GM13976 (cell line): ENCODE measurements at places on chromosomes 13 and 19.

DNA sequence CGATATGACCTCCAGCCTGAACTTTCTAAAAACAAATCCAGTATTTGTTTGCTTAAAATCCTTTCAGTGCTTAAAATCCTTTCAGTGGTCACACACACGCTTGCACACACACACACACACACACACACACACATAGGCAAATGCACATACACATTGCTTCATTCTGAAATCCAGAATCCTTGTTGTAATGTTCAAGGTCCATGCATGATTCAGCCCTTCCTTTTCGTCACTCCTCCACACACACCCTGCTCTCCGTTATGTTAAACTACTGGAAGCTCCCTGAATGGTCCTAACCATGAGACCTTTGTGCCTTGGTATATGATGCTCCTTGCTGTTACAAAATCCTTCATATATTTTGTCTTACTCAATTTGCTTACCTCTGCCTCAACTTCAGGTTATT lies 44.9 kb downstream of the SERTM1 start:
- no peak for DNase-seq

DNA sequence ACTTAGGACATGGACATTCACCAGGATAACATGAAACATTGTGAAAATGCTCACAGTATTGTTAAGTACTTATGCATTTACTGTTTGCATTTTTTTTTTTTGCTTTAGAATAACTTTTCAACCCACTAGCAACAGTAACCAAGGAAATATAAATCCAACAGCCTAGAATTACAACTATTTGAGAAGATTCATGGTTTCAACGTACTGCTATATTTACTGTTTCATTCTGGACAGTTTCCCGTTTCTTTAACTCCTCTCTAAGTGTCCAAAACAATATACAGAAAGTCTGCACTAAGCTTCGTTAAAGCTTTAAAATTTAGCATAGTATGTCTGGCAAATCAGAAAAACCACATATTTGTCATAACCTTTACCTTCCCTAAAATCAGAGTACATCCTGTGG lies 2.7 kb downstream of the SMAD9 start:
- DNase-seq: no peak

GRCh38 chr13:86324191-86324590 lies 525.0 kb upstream of the SLITRK6 start:
- no peak for DNase-seq

DNA sequence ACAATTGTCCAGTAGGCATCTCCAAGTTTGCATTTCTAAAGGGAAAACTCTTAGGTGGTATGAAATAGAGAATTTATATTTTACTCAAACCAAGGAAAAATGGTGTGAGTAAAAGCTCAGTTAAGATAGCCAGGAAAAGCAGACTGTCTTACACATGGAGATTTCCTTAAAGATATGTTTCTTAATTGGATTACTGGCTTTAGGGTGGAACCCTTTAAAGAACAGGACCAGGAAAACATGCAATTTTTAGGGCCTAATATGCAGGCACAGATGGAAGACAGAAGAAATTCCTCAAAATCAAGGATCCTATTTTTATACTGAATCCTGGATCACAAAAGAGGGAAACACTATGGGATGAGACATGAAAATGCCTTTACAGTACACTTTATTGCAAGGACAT lies 100.3 kb upstream of the PCDH17 start:
- no peak for DNase-seq

DNA sequence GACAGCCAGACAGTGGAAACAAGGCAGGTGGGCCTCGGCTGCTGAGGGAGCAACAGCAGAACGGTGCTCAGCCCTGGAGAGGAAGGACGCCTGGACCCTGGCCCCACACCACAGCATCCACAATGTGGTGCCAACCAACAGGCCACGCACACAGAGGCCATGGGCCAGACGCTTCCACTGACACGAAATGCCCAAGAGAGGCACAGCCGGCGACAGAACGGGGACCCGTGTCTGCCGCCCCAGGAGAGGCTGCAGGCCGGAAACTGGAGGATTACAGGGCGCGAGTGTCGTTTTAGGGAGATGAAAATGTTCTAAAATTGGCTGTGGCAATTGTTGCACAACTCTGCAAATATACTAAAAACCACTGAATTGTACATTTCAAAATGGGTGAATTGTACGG lies 69.7 kb downstream of the RASA3 start:
- no peak for DNase-seq

- peak; percentile 74 for DNase-seq
Measured at GRCh38 chr19:12946092-12946721, 545 bp downstream of the RAD23A start.

- no peak for DNase-seq
Measured at GRCh38 chr19:1290703-1291651, 5.3 kb downstream of the EFNA2 start.

- no peak for DNase-seq
Measured at GRCh38 chr13:38947054-38947453, 43.6 kb downstream of the STOML3 start.

DNA sequence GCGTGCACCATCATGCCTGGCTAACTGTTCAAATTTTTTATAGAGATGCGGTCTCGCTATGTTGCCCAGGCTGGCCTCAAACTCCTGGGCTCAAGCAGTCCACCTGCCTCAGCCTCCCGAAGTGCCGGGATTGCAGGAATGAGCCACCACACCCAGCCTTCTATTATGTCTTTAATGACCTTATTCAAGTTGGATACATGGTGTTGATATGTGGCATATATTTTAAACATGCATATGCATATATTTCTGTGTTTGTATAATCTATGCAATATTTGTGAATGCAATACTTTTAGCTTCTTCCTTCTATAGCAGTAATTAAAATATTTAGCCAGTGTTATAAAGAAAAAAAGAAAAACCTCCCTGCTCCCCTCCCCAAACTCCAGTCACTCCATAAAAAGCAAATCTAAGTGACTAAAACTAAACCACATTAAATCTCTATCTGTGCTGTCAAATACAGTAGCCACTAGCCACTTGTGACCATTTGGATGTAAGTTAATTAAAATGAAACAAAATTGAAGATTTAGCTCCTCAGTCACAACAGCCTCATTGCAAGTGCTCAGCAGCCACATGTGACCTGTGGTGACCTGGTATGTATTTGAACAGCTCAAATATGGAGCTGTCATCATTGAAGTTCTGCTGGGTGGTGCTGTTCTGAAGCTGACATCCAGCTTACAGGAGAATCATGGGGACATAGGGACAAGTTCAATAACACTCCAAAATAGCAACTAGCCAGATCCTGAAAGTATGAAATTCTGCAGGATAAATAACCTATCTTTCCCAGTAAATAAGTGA lies 27.4 kb downstream of the FCGBP start:
- DNase-seq: no peak

- DNase-seq: no peak
Measured at GRCh38 chr13:21971662-21972621, 301.1 kb downstream of the FGF9 start.

DNA sequence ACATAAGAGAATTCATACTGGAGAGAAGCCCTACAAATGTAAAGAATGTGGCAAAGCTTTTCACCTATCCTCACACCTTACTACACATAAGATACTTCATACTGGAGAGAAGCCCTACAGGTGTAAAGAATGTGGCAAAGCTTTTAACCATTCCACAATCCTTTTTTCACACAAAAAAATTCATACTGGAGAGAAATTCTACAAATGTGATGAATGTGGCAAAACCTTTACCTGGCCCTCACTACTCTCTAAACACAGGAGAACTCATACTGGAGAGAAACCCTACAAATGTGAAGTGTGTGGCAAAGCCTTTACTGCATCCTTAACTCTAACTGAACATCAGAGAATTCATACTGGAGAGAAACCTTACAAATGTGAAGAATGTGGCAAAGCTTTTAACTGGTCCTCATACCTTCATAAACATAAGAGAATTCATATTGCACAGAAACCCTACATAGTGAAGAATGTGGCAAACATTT lies 14.0 kb upstream of the ZNF506 start:
- DNase-seq: no peak

GRCh38 chr19:21463449-21464105 lies 41.8 kb upstream of the ZNF429 start:
- DNase-seq: peak; percentile 33

GRCh38 chr19:8697671-8698432 lies 743 bp downstream of the ACTL9 start:
- DNase-seq: no peak

- no peak for DNase-seq
Measured at GRCh38 chr13:98220271-98220791, 43.3 kb upstream of the RNF113B start.

DNA sequence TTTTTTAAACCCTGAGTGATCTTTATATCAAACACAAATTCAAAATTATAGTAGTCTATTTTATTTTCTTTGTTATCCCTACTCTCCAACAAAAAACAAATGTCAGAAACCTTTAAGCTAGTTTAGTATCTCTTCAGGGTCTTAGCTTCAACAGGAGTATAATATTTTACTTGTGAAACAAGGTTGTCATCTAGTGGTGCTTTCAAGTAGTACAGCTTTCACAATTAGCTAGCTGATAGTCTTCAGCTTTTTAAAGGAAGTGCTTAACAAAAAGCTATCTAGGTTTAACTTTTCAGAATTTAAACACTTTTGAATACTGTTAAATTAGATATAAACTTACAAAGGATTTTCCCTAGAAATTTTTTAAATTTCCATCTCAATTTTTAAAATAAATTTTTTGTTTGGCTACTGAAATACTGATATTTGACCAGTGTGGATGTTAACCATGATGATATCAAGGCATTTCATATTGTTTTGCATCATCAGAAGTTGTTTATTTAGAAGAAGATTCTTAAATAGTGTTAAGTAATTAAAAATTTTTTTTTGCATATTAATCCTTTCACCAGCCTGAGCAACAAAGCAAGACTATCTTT lies 34.2 kb downstream of the TDRD3 start:
- no peak for DNase-seq

- no peak for DNase-seq
Measured at GRCh38 chr13:96746886-96747285, 247.4 kb downstream of the OXGR1 start.

DNA sequence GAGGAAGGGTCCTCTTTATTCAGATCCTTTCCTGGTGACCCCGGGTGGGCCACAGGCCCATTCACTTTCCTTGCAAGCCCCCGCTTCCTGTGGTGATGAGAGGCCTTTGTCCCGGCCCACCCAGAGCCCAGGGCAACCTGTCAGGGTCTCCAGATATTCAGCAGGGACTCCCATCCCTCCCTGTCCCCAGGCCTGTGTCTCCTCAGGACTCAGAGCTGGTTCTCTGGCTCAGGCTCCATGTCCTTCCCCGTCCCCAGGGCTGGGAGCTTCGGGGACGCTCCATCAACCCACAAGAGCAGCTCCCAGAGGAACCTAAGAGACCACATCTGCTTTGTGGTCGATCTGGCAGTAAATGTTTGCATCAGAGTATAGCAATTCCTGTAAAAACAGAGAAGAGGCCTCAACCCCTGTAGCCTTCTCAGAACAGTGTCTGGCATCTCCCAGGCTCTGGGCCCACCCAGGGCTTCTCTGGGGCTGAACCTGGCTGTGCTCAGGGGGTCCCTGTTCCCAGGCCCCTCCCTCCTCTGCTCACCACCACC lies 7.8 kb downstream of the CEACAM4 start:
- DNase-seq: no peak

DNA sequence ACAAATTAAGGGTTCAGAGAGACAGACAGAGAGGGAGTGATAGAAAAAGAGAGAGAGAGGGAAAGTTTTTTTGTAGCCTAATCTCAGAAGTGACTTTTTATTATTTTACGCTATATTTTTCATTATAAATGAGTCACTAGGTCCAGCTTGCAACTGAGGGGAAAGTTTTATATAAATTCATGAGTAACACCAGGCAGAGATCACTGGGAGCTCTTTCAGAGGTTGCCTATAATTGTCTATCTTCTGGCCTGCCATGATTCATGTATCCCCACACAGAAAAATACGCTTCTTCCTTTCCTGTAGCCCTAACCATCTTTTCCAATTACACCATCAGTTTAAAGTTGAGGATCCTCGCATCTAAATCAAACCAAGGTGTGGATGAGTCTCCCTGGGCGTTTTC lies 467.9 kb downstream of the SLITRK1 start:
- no peak for DNase-seq

DNA sequence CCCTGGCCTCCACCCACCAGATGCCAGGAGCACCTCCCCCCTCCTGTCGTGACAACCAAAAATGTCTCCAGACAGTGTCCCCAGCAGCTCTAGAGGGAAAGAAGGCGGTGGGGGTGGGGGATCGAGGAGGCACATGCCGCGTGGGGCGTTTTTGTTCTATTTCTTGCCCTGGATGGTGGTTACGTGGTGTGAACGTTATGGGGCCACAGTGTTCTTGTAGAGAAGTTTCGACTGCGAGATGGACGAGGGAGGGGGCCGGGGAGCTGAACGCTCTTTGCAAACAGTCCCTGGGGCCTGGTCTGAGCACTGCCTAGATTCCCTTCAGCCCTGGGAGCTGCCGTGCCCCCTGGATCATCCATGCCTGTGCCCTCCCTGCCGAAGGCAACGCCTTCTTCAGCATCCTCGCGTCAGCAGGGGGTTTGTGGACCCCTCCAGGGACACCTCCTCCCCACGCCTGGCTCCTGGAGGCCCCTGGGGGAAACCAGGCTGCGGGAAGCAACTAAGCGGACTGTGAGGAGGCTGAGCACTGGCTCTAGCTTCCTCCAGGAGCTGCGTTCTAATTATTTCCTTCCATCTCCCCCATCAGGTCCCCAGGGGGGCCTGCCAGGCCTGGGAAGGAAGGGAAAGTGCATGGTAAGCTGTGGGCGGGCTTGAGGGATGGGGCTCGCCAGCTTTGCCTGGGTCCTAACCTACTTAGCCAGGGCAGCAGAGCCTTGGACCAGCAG lies 131.5 kb downstream of the IER2 start:
- DNase-seq: peak; percentile 53

GRCh38 chr19:28619816-28620429 lies 593.0 kb downstream of the UQCRFS1 start:
- DNase-seq: no peak

- no peak for DNase-seq
Measured at GRCh38 chr19:615619-616018, 17.7 kb downstream of the POLRMT start.

DNA sequence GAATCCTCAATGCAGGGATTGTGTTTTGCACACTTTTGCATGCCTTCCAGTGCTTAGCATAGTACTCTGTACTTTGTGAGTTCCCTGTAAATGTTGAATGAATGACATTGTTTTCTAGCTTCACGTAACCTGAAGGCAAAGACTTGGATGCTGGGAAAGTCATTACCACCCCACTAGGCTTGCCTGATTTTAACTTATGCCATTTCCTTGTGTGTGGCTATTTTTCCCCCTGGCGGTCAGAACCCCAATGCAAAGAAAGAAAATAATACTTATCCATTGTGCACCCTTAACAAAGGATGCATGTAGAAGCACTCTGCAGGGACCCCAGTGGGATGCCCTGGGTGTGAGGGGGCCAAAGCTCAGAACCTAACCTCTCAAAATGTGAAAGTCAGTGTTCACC lies 1.2 kb upstream of the ENOX1 start:
- peak; percentile 29 for DNase-seq

DNA sequence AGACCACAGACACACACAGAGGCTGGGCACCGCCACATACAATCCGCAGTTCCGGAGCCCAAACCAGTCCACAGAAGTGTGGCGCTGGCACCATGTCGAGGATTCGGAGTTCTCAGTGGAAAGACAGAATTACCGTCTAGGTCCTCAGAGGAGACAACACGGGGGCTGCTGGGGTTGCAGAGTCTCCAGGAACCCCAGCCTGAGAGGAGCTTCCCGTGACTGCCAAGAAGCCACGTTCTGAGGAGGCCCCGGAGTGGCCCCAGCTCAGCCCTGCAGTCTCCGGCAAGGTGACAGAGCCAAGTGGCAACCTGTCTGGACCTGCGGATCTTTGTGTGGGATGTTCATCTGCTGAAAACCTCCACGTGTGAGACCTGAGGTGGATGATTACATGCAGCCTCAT lies 7.3 kb upstream of the ADPRHL1 start:
- no peak for DNase-seq

GRCh38 chr19:41455936-41456335 lies 13.0 kb downstream of the ERICH4 start:
- DNase-seq: no peak
